ENCODE measurements at places on chromosomes 4 and X. TPM values are rescaled to one million over a fixed set of nuclear protein-coding genes. Genes with fewer than 3 reads are reported as not detected.

The PHKA1 gene
- total RNA-seq: 10.2 TPM

The TRIML1 gene
- not detected for total RNA-seq

The CTSO gene
- total RNA-seq: 28.2 TPM

The MAGEH1 gene
- 36.4 TPM for total RNA-seq

The YY2 gene
- total RNA-seq: 0.56 TPM

The LPAR4 gene
- total RNA-seq: not detected

The UGT2B10 gene
- not detected for total RNA-seq

The ERCC6L gene
- 0.20 TPM for total RNA-seq

The ESX1 gene
- not detected for total RNA-seq

The RRAGB gene
- total RNA-seq: 19.0 TPM

The C1QTNF7 gene
- total RNA-seq: 1.9 TPM

The HELT gene
- total RNA-seq: not detected

The SNCA gene
- not detected for total RNA-seq

The SCML2 gene
- 1.2 TPM for total RNA-seq

The TXK gene
- total RNA-seq: not detected

The PSAPL1 gene
- under 0.01 TPM for total RNA-seq

The BBS7 gene
- 12.4 TPM for total RNA-seq

The LEF1 gene
- total RNA-seq: 0.19 TPM

The IQSEC2 gene
- total RNA-seq: 4.4 TPM

The CCSER1 gene
- not detected for total RNA-seq

The NUDT6 gene
- 13.1 TPM for total RNA-seq
